Muscle of back (tissue), 13 donors: ENCODE measurements at places on chromosomes 2 and 18.

GRCh38 chr2:120661551-120661950, 74.1 kb upstream of the GLI2 start:
- DNase-seq = no peak

- no peak for DNase-seq
Observed at GRCh38 chr2:12070153-12070552, 323.7 kb downstream of the LPIN1 start.

DNA sequence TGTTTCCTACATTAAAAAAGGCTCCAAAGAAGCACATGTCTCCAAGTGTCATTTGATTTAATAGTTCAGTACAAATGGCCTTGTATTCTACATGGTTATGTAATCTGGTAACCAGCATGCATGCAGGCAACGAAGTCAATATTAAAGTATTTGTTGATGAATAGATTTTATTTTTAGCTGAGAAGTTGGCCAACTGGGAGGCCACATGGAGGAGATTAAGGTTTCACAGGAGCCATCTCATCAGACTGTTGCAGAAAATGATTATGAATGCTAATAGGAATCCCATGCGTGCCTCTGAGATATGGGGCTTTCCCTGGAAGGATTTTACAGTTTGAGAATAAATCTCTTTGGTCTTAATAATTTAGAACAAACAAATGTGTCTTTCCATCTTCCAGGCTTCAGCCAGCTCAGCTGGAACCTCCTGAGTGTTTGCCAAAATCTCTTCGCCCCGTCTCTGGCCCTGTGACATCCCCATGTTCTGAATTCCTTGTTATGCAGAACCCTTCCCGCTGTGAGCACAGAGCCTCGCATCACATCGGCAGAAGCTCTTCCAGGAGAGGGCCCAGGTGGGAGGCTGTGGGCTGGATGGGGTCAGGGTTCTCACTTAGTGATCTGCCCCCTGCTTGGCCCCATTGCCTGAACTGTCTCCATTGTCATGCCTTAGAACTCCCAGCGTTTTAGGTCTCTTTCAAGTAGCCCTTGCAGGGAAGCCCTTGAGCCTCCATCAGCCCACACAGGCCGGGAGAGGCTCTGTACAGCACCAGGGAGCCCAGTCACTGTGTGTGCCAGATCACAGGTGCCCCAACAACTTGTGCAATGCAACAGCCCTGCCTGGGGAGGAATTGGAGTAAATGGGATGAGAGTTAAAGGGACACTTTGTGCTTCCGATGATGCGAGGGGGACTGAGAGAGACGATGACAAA, 190.5 kb upstream of the TWIST2 start:
- DNase-seq = peak; percentile 54

GRCh38 chr2:44572196-44572900, 210.6 kb downstream of the CAMKMT start:
- no peak for DNase-seq
